T-helper 22 cell (primary cell): ENCODE measurements at places on chromosomes 5 and 9.

DNA sequence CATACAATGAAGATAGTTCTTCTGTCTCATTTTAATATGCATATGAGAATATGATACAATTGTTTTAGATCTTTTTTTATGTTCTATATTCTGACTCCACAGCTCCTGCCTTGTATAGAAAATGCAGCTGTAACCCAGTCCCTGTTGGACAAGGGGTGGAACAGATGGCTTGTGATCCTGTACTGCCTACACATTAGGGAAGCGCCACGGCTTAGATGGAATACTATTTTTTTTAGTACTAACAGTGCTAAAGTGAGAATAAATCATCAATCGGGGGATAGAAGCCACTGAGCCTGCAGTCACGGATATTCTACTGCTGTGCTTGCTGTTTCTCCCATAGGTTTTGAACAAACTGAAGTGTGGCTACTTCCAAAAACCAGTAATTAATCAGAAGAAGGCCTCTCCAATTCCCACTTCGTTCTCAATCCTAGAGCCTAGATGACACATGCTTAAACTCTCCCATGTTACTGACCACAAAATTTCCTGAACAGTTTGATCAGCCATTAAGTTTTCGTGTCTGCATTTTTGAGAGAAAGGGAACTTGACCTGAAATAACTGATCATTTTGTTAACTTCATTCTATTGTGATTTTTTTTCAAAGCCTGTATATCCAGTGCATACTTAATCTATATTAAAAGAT, 150.3 kb downstream of the CDH18 start:
- no peak for DNase-seq

DNA sequence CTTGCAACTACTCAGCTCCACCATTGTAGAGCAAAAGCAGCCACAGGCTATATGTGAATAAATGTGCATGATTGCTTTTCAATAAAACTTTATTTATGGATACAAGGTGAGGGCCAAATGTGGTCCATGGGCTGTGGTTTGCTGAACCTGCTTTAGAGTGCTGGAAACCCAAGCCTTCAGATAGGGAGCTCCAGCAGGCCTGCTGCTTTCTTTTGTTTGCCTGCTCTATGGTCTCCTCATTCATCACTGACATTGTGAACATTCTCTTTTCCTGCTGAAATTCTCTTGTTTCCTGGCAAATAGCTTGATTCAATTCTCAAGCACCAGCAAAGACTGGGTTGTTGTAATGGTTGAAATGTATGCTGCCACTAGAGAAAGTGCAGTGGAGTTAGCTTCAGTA, 26.0 kb downstream of the EGFLAM start:
- no peak for DNase-seq

- no peak for DNase-seq
These were observed 377.8 kb downstream of the KIAA0825 start for GRCh38 chr5:94240596-94240992.

- DNase-seq, result no peak
These were observed 16.1 kb upstream of the FKTN start for GRCh38 chr9:105541838-105542237.

- DNase-seq, result no peak
These were observed 40.5 kb upstream of the LRRC14B start for GRCh38 chr5:150746-151145.

DNA sequence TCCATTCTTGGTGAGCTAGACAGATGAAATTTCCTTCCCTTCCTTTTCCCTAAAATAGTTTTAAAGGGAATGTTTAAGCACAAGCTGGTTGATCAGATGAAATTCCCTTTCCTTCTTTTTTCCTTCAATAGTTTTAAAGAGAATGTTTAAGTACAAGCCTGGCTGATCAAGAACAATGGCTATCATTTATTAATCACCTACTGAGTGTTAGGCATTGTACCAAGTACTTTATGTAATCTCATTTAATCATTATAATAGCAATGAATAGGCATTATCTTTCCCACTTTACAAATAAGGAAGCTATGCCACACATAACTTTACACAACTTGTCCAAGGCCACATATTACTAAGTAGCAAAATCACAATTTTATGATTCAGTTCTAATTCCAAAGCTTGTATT, 152.0 kb upstream of the ACOT12 start:
- DNase-seq, result no peak

DNA sequence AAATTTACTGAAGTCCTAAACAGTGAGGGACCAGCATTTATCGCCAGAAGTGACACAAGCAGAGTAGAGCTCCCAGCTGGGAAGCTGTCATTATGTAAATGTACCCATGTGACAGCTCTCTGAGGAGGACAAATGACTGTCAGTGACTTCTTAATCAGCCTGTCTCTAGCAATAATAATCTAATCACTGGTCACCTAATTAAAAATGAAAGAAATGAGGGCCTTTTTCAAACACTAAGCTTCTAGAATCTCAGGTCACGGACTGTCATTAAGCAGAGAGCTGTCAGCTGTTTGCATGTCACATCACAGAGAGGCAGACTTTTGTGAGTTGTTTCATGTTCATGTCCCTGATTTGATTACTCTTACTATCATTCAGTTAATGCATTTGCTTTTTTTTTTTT, 77.9 kb upstream of the FBXL17 start:
- no peak for DNase-seq

GRCh38 chr5:107631805-107632362, 38.9 kb downstream of the EFNA5 start:
- no peak for DNase-seq

GRCh38 chr9:134892221-134892620, 11.6 kb downstream of the FCN2 start:
- DNase-seq, result no peak

DNA sequence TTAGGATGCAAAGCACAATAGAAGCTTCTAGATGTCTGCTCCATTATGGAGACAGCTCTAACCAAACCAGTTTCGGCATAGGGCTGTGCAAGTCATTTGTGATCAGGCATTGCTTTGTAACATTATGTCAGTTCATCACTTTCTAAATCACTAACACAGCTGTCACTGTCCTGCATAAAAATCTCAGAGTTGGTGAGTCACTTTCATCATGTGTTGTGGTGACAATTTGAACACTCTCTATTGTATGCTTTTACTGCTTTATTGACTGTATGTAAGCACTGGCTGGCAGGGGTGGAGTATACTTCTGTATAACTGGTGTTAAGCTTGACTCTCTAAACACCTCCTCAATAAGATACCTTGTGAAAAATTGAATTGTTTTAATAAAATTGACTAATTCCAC, 77.9 kb downstream of the SLCO4C1 start:
- DNase-seq, result no peak

DNA sequence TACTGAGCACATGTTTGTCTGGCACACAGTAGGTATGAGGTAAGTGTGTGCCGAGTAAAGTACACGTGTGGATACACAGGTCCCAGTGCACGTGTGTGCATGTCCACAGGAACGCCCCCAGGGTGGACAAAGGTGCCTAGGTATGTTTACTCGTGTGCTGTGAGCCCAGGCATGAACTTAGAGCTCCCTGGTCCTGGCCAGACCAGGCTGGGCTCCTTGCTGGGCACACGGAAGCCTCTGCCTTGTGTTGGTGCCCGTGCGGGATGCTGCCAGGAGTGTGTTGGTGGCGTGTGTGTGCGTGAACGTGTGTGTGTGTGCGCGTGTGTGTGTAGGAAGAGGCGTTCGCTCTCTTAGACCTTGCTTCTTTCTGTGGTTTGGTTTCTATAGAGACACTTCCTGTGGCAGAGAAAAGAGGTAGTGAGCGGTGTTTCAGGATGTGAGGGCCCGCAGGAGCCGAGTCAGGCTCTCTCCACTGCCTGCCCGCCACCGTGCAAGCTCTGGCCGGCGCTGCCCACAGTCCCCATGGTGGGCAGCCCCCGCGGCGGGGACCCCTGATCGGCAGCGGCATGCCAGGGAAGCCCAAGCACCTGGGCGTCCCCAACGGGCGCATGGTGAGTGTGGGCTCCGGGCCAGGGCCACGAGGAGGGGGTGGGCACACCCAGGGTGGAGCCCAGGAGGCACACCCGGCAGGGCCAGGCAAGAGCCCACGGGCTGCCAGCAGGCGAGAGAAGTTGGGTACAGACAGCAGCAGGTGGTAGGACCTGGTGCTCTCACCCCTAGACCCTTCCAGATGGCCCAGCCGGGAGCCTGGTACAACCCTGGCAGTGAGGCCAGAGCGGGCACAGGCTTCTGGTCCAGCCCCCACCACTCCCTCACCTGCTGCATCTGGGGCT, at the start of gene RGS14:
TSS of gene RGS14 (plus strand) at position 466 of the 893 bp plus-strand sequence. CDS start at position 567, 101 bp downstream.
- peak; percentile 65 for DNase-seq

DNA sequence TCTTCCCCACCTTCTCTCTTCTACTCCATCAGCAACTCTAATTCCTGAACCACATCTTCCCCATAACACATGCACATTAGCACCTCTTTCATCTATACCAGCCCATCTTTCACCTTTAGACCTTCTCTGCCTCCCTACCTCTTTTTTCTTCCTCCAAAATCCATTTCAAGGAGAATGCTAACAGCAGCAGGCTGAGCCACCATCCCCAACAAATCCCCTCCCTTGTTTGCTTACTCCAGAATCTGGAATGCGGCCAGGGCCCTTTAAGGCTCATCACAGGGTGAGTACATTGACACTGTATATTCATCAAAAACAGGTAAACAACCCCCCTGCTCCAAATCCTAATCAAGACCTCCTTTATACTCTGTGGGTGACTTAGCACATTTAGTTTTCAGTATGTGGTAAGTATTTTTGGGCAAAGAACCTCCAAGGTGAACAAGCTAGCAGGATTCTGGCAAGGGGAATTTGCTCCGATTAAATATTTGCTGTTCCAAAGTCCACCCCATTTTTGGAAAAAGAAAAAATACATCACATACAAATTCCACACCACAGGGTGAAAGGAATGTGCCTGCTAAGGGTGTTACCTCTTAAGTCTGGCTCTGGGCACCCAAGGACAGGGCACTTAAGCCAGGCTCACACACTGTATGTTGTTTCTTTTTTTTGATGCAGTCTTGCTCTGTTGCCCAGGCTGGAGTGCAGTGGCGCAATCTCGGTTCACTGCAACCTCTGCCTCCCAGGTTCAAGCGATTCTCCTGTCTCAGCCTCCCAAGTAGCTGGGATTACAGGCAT, 71.4 kb downstream of the SERINC5 start:
- DNase-seq, result no peak

DNA sequence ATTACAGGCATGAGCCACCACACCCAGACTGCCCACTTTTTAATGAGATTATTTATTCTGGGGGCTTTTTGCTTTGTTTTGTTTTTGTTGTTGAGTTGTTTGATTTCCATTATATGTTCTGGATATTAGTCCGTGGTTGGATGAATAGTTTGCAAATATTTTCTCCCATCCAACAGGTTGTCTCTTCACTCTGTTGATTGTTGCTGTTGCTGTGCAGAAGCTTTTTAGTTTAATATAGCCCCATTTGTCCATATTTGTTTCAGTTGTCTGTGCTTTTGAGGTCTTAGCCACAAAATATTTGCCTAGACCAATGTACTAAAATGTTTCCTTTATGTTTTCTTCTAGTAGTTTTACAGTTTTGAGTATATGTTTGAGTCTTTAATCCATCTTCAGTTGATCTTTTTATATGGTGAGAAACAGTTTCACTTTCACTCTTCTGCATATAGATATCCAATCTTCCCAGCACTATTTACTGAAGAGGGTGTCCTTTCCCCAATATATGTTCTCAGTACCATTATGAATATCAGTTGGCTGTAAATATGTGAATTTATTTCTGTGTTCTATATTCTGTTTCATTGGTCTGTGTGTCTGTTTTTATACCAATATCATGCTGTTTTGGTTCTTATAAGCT, 30.2 kb upstream of the TBCA start:
- no peak for DNase-seq

DNA sequence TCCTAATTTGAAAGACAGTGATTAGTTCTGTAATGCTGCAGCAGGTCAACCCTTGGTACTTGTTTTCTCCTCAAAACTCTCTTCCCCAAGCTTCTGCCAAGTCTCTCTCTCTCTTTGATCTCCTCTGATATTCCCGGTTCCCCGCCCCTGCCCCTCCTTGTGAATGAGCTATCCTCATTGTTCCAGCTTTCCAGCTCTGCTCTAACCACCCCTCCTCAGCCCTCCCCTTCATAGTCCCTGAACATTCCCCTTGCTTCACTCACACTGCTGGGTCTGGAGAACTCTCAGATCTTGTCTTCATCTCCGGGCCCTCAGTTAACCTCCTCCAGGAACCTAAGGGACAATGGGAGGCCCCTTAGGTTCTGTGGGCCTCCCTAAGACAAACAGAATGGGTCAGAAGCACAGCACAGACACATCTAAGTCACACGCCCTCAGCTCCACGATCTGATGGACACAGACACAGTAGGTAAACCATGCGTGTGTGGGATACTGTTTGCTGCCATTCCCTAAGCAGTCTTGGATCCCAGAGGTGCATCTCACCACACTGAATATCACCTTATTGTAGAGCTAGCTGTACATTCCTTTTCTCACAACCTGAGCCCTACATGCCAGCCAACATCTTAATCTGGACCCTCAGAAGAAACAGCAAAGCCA, 17.4 kb upstream of the LARP1 start:
- no peak for DNase-seq

GRCh38 chr5:151348789-151349188, 1.4 kb upstream of the SLC36A2 start:
- no peak for DNase-seq

GRCh38 chr5:16924206-16924605, 11.9 kb downstream of the MYO10 start:
- DNase-seq, result no peak

GRCh38 chr9:81588148-81588871, 101.0 kb downstream of the TLE1 start:
- no peak for DNase-seq

GRCh38 chr9:127124111-127124531, 1.7 kb upstream of the ANGPTL2 start:
- no peak for DNase-seq

DNA sequence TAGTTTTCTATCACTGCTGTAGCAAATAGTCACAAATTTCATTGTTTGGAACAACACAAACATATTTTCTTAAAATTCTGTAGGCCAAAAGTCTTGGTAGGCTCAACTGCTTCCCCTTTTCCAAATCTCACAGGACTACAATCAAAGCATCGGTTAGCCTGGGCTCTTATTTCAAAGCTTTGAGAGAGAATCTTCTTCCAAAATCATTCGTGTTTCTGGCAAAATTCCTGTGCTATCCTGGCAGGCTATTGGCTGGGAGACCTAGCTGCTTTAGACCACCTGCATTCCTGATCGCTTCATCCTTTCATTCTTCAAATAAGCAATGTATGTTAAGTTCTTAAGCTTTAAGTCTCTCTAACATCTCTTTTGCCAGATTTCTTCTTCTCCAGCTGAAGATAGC, 629.8 kb upstream of the CDH18 start:
- no peak for DNase-seq

- DNase-seq, result no peak
These were observed 98.4 kb upstream of the ERCC6L2 start for GRCh38 chr9:95777136-95777535.

GRCh38 chr9:134814598-134815215, 65.9 kb upstream of the FCN2 start:
- DNase-seq, result no peak

- no peak for DNase-seq
These were observed 98.4 kb downstream of the FGF1 start for GRCh38 chr5:142587354-142587965.

DNA sequence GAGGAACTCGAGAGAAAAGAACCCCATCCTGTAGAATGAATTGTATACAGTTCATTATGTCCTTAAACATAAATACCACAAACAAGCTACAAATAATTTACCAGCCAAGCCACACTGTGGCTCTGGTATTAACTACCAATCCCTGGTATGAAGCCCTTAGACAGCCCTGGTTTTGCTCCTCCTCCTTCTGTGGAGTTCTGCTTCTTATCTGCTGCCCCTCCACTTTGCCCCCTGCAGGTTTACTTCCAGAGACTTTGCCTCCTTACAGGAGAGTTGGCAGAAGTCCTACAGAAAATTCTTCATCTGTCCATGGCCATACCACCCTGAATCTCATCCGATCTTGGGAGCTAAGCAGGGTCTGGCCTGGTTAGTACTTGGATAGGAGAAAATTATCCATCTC, 219.8 kb downstream of the ACTL7B start:
- no peak for DNase-seq

- no peak for DNase-seq
These were observed 5.7 kb downstream of the MAMDC4 start for GRCh38 chr9:136857581-136858412.
